Airway epithelial cell (primary cell): ENCODE measurements at places on chromosomes 13 and 19. TPM values are rescaled to one million over a fixed set of nuclear protein-coding genes. Genes with fewer than 3 reads are reported as not detected.

CGB3 gene
- total RNA-seq, result not detected in 2 replicates

FGF22 gene
- total RNA-seq, result not detected in 2 replicates

DHDH gene
- total RNA-seq, result 0.33 and 1.1 TPM in 2 replicates

KLK10 gene
- 183 and 202 TPM in 2 replicates for total RNA-seq

AP3D1 gene
- total RNA-seq, result 81.8 and 94.4 TPM in 2 replicates

C19orf85 gene
- total RNA-seq, result not detected in 2 replicates

SIGLEC10 gene
- not detected in 2 replicates for total RNA-seq

ZNF20 gene
- 2.9 and 3.5 TPM in 2 replicates for total RNA-seq

SLC10A2 gene
- not detected in 2 replicates for total RNA-seq

ZNF540 gene
- total RNA-seq, result 0.19 and 0.35 TPM in 2 replicates

SLC7A10 gene
- total RNA-seq, result not detected in 2 replicates

BABAM1 gene
- total RNA-seq, result 69.9 and 76.7 TPM in 2 replicates

UBE2L5 gene
- not detected in 2 replicates for total RNA-seq

ZNF610 gene
- total RNA-seq, result 0.33 and 0.63 TPM in 2 replicates

ATP12A gene
- total RNA-seq, result 31.4 and 45.1 TPM in 2 replicates

RAD23A gene
- 103 and 117 TPM in 2 replicates for total RNA-seq

UNC13A gene
- total RNA-seq, result 0.14 and 0.19 TPM in 2 replicates

FFAR2 gene
- not detected in 2 replicates for total RNA-seq

NXNL1 gene
- total RNA-seq, result not detected in 2 replicates

SHISA7 gene
- total RNA-seq, result not detected in 2 replicates

ZNF296 gene
- 0.98 and 4.7 TPM in 2 replicates for total RNA-seq

NLRP5 gene
- total RNA-seq, result not detected in 2 replicates

GFY gene
- not detected in 2 replicates for total RNA-seq

SCEL gene
- 60.3 and 73.9 TPM in 2 replicates for total RNA-seq

CD79A gene
- not detected in 2 replicates for total RNA-seq

OR7A5 gene
- not detected in 2 replicates for total RNA-seq

STOML3 gene
- not detected in 2 replicates for total RNA-seq

MBD3 gene
- 115 and 122 TPM in 2 replicates for total RNA-seq

PSMC4 gene
- 111 and 129 TPM in 2 replicates for total RNA-seq

ZNF491 gene
- total RNA-seq, result 0.35 and 0.65 TPM in 2 replicates

CYP4F8 gene
- total RNA-seq, result not detected in 2 replicates

PNPLA6 gene
- 74.9 and 77.3 TPM in 2 replicates for total RNA-seq

RPL18 gene
- 2,904 and 4,070 TPM in 2 replicates for total RNA-seq

ZNF284 gene
- 1.6 and 1.7 TPM in 2 replicates for total RNA-seq

STAP2 gene
- total RNA-seq, result 105 and 110 TPM in 2 replicates

FFAR1 gene
- total RNA-seq, result not detected in 2 replicates

TEX29 gene
- total RNA-seq, result not detected in 2 replicates

RFPL4AL1 gene
- total RNA-seq, result not detected in 2 replicates

ZSCAN22 gene
- 1.9 and 2.3 TPM in 2 replicates for total RNA-seq

FGF14 gene
- total RNA-seq, result not detected in 2 replicates

ZNF154 gene
- total RNA-seq, result 0.28 and 0.85 TPM in 2 replicates

HPN gene
- not detected in 2 replicates for total RNA-seq

FBN3 gene
- total RNA-seq, result not detected in 2 replicates

CCNE1 gene
- total RNA-seq, result 12.0 and 15.9 TPM in 2 replicates

CGB2 gene
- total RNA-seq, result 0.49 and 1.3 TPM in 2 replicates

NMRK2 gene
- not detected in 2 replicates for total RNA-seq

ZNF525 gene
- 3.7 and 4.8 TPM in 2 replicates for total RNA-seq

WDR87 gene
- total RNA-seq, result not detected in 2 replicates

ETV2 gene
- total RNA-seq, result 0.35 and 0.51 TPM in 2 replicates

IGFL3 gene
- total RNA-seq, result 0.88 and 2.3 TPM in 2 replicates
